Smooth muscle cell of the brain vasculature (primary cell): ENCODE measurements at places on chromosomes 12 and 14.

DNA sequence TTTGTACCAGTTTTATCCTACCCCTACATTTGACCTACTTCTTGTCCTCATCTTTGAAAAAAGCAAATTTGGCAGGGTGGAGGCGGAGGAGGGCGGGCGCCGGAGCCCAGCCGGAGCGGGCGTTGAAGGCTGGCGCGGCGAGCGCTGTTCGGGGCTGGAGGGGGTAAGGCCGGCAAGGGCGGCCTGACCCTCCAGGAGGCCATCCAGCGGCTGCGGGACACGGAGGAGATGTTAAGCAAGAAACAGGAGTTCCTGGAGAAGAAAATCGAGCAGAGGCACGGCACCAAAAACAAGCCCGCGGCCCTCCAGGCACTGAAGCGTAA is 27.2 kb downstream of the FBXO34 start:
- DNase-seq: no peak

- DNase-seq: no peak
These were observed 858.1 kb downstream of the NRXN3 start for GRCh38 chr14:79028281-79028680.

DNA sequence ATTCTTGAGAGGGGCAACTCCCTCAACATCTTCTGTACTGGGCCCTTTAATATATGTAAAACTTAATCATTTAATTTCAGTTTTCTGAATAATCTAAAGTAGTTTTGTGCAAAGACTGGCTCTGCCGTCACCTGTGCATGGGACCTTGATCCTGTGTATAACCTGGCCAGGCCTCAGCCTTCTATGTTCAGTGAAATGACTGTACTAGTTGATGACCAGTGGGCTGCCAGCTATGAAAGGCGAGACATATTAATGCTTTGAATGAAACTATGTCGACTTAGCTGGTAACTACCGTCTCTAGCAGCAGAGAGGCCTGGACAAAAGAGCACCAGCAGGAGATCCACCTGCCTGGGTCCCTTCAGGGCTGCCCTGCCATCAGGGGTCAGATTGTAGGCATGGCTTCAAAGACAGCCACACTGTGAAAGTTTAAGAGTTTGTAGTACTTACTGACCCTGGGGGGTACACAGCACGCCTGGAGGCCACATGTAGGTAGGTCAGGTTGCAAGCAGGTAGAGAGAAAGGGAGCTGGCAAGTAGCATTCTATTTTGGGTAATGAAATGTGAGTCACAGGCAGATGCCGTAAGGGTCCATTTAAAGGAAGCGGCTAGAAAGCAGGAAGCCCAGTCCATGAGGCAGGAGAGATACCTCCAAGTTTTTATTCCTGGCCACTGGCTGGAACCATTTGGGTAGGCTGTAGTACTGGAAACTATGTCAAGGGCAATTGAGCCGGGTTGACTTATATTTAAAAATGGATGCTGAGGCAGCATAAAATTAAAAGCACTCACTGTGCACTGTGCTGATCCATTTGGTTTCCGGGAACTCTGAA is 77.2 kb downstream of the BHLHE41 start:
- DNase-seq: no peak

- no peak for DNase-seq
These were observed 942 bp downstream of the ZC2HC1C start for GRCh38 chr14:75070383-75070782.

- DNase-seq: no peak
These were observed 127.5 kb downstream of the MED13L start for GRCh38 chr12:116150001-116150400.

DNA sequence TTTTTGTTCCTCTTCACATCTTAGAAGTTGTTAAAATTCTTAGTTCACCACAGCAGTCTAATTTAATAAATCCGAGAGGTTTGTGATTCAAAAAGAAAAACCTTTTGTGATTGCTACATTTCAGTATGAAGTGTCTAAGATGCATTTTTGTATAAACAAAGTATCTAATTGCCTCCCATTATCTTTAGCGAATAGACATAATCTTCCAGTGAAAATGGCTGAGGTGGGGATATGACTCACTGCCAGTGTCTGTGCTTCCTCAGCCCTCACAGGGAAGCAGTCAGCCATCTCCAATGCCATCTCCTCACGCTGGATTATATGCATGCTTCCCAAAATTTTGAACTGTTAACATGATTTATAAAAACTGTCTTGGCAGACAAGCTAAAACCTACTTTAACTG is 7.6 kb downstream of the GCH1 start:
- DNase-seq: no peak

- no peak for DNase-seq
These were observed 74.9 kb downstream of the NEDD1 start for GRCh38 chr12:96981911-96982310.

- DNase-seq: no peak
These were observed 31.3 kb downstream of the MIA2 start for GRCh38 chr14:39265033-39265432.

GRCh38 chr14:92217936-92218335 is 96.2 kb downstream of the CPSF2 start:
- DNase-seq: no peak

GRCh38 chr12:130568501-130568900 is 147.6 kb downstream of the RIMBP2 start:
- DNase-seq: no peak

- no peak for DNase-seq
These were observed 90.7 kb downstream of the SINHCAF start for GRCh38 chr12:31234955-31235867.

DNA sequence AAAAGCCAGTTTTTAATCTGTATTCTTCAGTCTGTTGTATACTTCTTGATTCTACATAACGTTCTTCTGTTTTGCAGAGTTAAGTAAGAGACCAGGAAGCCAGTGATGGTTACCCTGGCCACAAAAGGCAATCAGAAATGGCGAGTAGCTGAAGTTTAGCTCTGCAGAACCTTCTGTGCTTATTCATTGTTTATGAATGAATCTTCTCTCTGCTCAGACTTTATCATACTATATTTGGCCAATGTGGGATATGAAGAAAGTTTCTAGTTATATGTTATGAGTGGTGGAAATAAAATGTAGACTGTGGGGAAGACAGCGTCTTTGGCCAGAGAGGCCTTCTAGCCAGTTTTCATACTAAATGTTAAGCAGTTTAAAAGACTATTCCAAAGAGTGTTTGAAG is 249.9 kb upstream of the RGS6 start:
- DNase-seq: no peak

DNA sequence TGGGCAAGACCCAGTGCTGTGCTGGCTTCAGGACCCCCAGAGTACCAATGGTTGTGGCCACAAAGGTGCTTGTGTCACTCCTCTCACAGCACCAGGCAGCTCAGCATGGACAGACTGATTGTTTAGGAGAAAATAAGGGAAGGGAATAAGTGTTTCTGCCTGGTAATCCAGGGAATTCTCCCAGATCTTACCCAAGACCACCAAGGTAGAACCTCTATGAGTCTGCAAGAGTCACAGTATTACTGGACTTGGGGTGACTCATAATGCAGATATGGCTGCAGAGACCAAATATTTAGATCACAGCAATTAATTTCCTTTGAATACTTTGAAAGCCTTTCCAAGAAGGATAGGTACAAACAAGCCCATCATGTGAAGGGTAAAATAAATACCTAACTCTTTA is 1178.3 kb upstream of the FLRT2 start:
- DNase-seq: no peak
